CD4-positive, CD25-positive, alpha-beta regulatory T cell (primary cell): ENCODE measurements at places on chromosomes 13 and 19.

GRCh38 chr19:9910625-9911024, 25.7 kb downstream of the OLFM2 start:
- DNase-seq: no peak

DNA sequence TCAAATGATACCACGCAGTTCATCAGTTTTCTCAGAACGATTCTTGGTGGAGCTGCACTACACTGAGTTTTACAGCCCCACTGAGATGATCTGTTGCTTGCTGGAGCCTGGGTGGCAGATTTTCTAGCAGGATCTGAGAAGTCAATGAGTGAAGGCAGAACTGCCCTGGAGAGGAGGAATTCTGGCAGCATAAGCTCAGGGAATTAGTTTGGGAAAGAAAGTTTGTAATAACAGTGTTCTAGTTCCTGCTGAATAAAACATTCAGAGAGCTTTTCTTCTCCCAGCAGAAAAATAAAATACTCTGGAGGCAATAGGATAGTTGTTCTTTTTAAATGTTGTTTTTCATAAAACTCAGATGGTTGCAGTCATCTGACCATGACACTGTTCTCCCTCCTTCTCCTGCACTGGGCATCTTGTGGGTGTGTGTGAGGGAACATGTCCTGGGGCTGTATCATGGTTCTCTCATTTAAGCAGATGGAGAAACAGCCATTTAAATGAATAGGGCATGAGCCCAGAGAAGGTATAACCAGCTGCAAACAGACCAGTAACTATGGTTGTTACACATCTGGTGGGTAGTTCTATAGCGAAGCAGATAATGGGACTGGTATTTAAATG, 29.6 kb downstream of the OLFM4 start:
- DNase-seq: no peak

- DNase-seq: no peak
Observed at GRCh38 chr19:44539236-44539826, 9.9 kb upstream of the CEACAM20 start.

GRCh38 chr13:112131081-112131712, 64.2 kb downstream of the SOX1 start:
- no peak for DNase-seq

- no peak for DNase-seq
Observed at GRCh38 chr19:46915386-46915785, 54.6 kb downstream of the ARHGAP35 start.

DNA sequence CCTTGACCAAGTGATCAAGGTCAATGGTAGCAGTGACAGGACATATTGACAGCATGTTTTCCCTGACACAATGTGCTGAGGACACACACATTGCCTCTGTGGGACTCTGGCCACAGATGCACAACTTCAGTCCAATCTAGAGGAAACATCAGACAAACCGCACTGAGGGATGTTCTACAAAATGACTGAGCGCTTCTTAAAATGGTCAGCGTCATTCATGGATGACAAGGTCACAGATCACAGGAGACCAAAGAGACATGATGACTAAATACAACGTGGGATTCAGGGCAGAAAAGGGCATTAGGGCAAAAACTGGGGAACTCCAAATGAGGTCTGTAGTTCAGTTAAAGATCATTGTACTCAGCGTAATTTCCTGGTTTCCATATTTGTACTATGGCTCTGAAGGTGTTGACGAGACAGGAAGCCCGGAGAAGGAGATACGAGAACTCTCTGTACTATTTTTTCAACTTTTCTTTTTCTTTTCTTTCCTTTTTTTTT, 20.6 kb downstream of the PBX4 start:
- DNase-seq: peak; percentile 70

DNA sequence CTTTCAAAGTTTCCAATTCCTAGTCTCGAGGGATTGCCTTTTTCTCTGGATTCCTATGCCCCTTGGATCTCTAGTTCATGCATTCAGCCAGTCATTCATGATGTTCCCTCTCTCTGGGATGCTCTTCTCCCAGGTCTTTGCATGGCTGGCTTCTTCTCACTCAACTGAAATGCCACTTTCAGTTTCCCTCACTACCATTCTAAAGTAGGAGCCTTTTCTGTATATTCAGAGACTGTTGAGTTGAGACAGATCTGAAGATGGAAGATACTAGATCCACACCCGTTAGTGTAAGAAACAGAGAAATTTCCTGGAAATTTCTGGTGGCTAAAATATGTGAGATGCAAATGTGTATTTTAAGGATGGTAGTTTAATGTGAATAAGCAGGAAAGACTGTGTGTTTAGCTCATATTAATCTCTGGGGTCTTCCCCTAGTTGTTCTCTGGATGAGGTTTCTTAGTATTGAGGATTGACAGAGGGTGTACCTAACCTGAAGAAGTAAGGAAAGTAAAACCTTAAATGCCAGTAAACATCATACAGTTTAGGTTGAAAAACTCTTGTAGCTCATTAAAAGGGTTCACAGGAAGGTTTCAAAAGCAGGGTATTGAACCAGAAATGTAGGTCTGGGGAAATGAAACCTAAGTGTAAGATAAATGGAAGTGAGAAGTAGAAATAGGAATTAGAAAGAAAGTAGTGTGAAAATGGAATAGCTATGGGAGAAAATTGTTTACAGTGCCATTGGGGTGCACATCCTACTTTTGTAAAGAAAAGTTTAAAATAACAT, 331.3 kb downstream of the NDFIP2 start:
- DNase-seq: no peak

DNA sequence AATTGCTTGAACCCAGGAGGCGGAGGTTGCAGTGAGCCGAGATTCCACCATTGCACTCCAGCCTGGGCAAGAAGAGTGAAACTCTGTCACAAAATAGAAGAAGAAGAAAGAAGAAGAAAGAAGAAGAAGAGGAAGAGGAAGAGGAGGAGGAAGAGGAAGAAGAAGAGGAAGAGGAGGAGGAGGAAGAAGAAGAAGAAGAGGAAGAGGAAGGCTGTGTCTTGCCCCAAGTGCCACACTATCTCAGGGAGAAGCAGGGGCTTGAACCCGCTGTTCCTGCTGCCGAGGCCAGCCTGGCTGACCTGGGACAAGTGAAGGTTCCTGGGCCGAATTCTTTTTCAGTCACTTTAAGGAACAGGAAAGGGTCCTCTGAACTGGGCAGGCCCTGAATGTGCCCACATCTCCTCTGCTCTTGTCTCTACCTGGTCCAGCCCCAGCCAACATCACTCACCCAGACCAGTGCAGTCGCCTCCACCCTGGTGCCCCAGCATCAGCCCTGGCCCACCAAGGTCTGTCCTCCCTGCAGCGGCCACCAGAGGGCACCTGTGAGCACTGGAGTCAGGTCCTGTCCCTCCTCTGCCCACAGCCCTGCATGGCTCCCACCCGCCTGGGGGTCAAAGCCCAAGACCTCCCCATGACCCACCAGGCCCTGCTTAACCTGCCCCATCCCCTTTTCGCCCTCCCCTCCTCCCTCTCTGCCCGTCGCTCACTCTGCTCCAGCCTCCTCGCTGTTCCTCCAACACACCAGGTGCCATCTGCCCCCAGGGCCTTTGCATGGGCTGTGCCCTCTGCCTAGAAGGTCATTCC, 20.0 kb downstream of the TICAM1 start:
- peak; percentile 75 for DNase-seq

GRCh38 chr13:29943686-29944085, 93.3 kb upstream of the UBL3 start:
- DNase-seq: no peak

DNA sequence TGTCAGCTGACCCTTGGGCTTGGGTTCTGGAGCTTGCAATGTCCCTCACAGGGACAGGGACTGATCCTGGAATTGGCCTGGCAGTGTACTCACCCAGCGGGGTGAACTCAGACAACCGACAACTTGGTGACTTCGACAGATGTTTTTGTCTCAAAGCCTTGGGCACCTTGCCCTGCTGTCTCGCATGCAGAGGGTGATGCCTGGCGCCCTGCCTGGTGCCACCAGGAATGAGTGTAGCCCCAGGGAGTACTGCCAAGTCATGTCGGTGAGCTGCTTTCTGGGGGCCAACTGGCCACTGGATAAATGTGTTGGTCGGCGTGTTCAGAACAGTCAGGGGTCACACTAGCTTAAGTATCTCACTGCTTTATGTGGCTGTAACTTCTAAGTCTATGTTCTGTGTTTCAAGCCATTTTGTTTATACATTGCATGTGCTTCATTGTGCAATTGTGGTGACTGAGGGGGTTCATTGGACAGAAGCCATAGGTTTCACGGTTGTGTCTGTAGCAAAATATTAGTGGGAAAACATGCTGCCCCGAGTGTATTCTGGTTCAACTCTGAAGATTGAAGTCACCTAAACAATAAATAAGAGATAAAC, 96.3 kb upstream of the TNFSF11 start:
- no peak for DNase-seq

DNA sequence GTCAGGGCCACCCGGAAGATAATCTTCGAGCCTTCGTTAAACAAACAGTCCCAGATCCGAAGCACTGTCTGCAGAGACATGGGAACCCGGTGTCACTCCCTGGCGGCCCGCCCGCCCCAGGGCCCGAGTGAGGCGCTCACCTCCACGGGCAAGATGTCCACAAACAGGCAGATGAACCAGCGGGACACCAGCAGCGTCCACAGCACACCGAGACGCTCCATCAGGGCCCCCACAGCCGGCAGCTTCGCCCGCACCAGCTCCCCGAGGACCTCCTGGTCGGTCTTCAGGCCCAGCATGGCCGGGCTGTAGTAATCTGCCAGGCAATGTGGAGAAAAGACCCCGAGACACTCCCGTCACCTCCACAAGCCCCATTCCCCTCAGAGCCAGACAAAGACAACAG, 28.7 kb downstream of the LAMP1 start:
- DNase-seq: no peak

DNA sequence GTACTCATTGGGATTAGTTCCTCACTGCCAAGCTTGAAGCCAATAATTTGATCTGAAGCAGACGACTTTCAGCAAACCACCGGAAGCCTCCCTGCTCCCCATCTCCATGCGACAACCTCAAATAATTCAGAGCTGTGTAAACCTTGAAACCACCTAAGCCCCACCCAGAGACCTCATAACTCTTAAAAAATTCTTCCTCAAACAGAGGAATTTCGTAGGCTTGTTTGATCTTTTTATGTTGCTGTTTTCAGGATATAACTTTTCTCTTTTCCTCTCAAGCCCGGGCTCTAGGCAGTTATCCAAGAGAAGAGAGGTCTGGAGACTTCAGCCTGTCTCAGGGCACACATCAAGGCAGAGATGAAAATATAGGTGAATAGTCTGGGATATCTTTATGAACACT, 311.6 kb downstream of the KCNRG start:
- no peak for DNase-seq

GRCh38 chr19:5183616-5184015, 157.0 kb downstream of the PTPRS start:
- no peak for DNase-seq

- DNase-seq: no peak
Observed at GRCh38 chr13:79548902-79549301, 67.9 kb downstream of the NDFIP2 start.

GRCh38 chr13:34103854-34104253, 285.9 kb downstream of the RFC3 start:
- no peak for DNase-seq
